ENCODE measurements at places on chromosomes 13 and 19.

- DNase-seq = no peak
These were observed 94.1 kb upstream of the SLC7A1 start for GRCh38 chr13:29689548-29689947.

DNA sequence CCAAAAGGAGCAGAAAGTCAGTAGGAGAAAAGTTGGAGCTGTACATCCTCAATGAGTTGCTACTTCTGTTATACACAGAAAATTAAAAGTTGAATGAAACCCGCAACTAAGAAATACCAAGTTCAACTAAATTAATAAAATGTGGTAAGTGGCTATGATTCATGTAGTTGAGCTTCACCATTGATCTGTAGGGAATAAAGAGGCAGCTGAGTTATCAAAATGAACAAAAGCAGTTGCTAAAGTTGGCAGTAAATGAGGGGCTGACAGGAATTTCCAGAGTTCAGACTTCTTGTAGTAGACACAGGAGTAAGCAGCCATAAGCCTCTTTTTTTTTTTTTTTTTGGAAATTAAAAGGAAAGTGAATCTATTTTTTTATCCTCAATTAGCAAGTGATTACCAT, 234.6 kb downstream of the POSTN start:
- no peak for DNase-seq

DNA sequence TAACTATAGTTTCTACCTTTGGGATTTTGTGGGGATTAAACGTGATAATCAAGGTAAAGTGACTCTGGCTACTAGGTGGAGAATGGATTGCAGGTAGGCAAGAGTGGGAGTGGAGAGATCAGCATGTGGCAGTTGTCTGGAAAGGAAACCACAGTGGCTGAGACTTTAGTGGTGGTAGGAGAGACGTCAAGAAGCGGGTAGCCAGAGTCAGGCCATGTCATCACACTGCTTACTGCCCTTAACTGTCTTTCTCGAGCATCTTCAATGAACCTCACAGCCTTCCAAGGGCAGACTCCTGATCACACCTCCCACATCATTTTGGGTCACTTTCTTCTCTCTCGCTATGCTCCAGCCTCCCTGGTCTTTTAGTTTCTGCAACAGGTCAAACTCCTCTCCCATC, 28.6 kb upstream of the MBNL2 start:
- no peak for DNase-seq

DNA sequence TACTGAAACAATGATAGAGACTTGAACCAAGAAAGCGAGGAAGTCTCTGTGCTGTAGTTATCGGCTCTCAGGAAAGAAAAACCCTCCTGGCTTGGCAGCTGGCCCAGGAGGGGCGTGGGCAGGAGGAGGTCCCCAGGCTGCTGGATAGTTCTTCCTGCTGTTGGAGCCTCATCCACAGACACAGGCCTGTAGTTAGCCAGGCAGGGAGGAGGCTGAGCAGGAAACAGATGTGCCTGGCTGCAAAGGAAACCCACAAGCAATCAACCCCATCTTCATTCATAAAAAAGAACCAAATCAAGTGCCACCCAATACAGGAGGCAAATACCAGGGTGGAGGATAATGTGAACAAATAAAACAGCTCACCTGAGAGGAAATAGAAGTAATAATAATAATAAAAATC, 86.2 kb downstream of the IRS2 start:
- peak; percentile 89 for DNase-seq

GRCh38 chr13:62193919-62194318, 778.3 kb upstream of the PCDH20 start:
- no peak for DNase-seq

- DNase-seq = no peak
These were observed 203.6 kb upstream of the NBEA start for GRCh38 chr13:34738254-34738992.

DNA sequence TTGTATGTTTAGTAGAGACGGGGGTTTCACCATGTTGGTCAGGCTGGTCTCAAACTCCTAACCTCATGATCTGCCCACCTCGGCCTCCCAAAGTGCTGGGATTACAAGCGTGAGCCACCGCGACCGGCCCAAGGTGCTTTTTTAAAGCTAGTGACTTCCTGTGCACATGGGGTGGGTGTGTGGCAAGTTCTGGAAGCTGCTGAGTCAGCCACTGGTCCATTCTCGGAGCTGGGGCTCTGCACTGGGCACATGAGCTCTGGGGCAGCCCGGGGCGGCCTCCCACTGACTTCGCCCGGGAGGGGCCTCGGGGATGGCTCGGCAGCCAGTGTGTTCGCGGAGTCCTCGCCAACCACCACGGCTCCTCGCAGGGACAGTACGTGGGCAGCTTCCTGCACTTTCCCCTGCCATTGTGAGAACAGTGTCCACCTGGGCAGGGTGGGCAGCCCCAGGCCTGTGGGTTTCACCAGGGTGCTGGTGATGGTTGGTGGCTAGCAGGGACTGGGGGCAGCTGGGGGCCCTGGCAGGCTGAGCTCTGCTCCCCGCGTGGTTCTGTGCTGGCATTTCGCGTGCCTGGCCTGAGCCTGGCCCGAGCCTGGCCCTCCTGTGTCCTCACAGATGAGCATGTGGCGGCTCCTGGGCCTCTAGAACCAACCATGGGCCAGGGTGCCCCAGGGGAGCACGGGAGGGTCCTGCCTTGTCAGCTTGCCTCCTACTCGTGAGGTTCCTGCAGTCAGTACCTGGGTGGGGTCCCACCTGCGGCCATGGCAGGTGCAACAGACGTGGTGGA, 12.2 kb downstream of the CBARP start:
- DNase-seq = no peak

DNA sequence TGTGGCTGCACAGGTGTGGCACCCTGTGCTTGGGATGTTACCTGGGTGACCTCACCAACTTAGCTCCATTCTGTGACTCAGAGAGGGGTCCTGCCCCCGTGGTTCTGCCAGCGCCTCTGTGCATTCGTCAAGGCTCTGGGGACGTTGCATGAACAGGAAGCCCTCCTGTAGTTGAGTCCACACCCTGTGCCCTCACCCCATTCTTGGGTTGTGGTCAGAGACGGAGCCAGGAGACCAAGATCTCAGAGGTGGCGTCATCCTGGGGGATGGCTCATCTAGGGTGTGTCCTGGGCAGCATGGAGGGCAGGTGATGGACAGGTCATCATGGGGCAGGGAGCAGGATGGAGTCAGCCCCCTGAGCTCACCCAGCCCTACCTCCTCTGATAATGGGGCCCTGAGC, 2.5 kb downstream of the COX6B2 start:
- no peak for DNase-seq

DNA sequence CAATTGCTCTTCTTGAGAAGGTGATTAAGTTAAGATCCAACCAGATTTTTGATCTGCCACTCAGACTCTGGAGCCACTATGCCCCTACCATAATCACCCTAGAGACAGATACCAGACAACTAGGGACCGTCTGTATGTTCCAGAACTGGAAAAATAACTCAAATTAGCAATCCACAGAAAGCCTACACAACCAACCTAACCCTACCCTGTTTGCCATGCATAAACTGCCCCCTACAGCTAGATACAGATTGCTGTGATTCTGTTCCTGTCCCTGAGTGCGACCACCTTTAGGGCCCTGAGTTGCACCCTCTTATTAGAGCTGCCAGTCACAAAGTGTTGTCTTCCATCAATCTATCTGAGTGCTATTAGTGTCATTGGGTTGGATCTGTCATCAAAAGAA, 929.8 kb upstream of the SLITRK1 start:
- DNase-seq = no peak

- no peak for DNase-seq
These were observed 8.8 kb downstream of the ZIC2 start for GRCh38 chr13:99990126-99990977.

- no peak for DNase-seq
These were observed 15.2 kb downstream of the CBY2 start for GRCh38 chr13:45717349-45717748.

GRCh38 chr19:56707821-56708220, 36.3 kb upstream of the ZNF835 start:
- no peak for DNase-seq

DNA sequence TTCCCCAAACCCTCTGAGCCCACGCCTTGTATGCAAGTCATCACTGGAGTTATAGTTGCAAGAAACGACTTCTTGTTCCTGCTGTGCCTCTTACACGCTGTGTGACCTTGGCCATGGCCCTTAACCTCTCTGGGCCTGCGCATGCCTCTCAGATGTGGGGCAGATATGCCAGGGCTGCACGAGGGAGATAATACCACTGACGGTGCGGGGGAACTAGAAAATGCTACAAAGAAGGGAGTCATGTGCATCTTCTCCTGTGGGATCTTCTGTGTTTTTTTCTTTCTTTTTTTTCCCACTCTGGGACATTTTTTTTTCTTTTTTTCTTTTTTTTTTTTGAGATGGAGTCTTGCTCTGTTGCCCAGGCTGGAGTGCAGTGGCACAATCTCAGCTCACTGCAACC, 4.3 kb upstream of the SAMD1 start:
- no peak for DNase-seq

GRCh38 chr19:6832412-6832811, 55.0 kb upstream of the ADGRE1 start:
- DNase-seq = no peak

- no peak for DNase-seq
These were observed 101.0 kb upstream of the DACH1 start for GRCh38 chr13:71967990-71968389.

DNA sequence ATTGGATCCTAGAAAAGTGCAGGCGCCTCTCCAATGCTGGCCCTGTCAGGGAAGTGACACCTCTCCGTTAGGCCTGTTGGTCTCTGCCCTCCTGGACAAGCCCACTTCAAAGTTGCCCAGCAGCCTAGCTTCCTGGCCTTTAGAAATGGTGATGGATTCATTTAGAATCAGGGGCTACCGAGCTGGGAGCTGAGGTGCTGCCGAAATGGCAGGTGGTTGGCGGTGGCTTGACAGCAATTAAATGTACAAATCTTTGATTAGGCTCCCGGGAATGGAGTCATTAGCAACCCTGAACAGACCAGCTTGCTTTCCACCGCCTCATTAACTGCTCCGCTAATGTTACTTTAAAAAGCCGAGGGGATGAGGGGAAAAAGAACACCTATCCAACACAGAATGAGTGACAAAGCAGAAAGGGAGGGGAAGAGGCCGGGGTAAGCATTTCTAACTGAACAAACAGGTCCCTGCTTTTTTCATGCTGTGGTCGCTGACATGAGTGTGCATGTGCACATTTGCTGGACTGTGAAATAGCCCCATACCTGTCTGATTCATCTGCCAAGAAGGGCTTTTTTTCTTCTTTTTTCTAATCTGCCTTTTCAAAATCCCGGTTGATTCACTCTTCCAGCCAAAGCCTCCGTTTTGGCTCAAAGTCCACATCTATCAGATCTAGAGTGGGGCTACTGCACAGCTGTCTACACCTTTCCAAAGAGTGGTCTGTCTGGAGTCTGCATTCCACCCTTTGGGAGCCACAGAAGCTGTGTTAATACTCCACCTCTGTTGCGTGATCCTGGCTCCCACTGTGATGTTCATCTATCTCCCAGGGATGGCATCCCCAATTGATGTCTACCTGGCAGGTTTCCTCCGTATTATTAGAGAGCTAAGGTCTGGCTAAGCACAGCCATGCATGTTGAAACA, 431.9 kb downstream of the COG6 start:
- DNase-seq = no peak

DNA sequence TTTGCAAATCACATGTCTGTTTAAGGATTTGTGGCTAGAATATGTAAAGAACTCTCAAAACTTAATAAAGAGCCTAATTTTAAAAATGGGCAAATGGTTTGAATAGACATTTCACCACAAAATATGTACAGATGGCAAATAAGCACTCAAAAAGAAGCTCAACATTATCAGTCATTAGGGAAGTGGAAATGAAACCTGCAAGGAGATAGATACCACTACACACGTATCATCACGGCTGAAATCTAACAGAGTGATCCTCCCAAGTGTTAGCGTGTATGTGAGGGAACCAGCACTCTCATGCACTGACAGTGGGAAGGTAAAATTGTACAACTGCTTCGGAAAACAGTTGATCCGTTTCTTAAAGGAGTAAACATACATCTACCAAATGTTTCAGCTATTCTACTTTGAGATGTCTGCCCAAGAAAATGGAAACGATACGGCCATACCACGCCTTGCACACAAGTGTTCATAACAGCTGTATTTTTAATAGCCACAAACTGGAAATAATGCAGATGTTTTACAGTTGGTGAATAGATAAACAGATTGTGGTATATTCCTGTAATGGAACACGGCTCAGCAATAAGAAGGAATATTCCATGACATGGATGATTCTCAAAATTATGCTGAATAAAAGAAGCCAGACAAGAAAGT, 14.5 kb downstream of the ARHGEF7 start:
- no peak for DNase-seq

- no peak for DNase-seq
These were observed 22.3 kb downstream of the OR10H3 start for GRCh38 chr19:15759962-15760565.

GRCh38 chr13:94703721-94704314, 8.5 kb downstream of the SOX21 start:
- DNase-seq = no peak

- no peak for DNase-seq
These were observed 471.8 kb downstream of the LIG4 start for GRCh38 chr13:107743526-107743925.

- DNase-seq = no peak
These were observed 260.4 kb upstream of the MIR17HG start for GRCh38 chr13:91086936-91087716.

- no peak for DNase-seq
These were observed 71.6 kb downstream of the TM9SF2 start for GRCh38 chr13:99572921-99573320.

DNA sequence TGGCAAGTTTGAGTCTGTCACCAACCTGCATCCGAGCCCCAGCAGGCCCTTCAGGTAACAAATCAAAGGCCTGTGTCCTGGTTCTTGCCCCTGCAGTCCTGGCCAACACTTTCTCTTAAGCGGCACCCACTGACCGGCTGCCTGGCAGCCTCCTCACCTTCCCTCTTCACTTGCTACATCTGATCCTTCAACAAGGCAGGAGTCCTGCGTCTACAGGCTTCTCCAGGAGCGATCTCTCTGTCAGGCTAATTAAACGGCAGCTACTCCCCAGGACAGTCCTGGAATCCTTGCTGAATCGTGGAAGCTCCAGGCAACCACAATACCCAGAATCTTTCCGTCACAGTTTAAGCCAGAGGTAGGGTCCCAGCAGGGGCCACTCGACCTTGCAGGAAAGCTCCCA, 41.1 kb upstream of the GAS6 start:
- peak; percentile 33 for DNase-seq

GRCh38 chr13:98026457-98026857, 73.0 kb downstream of the IPO5 start:
- DNase-seq = no peak

GRCh38 chr13:85586422-85586831, 212.8 kb downstream of the SLITRK6 start:
- no peak for DNase-seq

GRCh38 chr13:101915331-101915730, 462.9 kb downstream of the ITGBL1 start:
- no peak for DNase-seq

GRCh38 chr13:111168107-111168506, 53.0 kb downstream of the ARHGEF7 start:
- no peak for DNase-seq

DNA sequence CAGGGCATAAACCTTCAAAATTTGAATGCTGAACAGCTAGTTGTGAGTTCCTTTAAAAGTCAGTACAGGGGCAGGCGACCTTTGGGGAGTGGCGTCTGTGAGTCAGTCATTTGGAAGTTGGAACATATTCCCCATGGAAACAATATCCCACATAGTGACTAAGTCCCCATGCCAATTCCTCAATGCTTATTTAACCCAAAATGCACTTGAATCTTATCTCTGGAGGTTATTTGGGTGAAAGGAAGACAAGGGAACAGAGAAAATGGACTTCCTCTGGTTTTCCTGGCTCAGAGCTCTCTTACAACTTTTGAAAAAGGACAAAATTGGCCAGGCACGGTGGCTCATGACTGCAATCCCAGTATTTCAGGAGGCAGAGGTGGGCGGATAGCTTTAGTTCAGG, 479.2 kb upstream of the NBEA start:
- DNase-seq = no peak

All from left forelimb (tissue), 1 donor.